ENCODE measurements at places on chromosomes 12 and 14.

DNA sequence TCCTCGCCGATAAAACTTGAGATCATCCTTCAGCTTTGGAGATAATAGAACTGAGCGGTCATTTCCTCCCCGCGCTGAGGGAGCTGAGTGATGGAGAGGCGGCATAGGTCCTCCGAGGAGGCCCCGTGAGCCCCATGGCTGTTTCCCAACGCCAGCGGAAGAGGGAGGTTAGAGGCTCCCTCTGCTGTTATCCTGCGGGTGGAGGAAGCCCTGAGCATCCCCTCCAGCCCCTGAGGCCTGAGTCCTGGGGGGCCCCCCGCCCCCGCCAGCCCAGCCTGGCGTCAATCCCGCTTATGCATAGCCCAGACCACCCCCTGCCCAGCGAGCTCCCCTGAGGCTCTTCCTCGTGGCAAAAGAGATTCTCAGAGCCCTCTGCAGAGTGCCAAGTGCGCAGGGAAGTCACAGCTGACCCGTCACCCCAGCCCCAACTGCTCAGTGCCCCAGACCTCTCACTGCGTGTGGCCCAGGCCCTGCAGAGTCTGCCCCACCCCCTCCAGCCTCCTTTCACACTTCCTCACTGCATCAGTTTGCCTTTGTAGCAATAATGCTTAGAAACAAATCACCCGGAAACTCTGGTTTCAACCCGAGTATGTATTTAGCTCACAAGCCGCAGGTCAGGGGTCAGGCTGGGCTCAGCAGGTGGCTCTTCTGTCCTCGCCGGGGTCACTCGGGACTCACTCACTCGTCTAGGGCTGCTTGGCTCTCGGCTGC lies 44.7 kb upstream of the GALNT9 start:
- no peak for DNase-seq

DNA sequence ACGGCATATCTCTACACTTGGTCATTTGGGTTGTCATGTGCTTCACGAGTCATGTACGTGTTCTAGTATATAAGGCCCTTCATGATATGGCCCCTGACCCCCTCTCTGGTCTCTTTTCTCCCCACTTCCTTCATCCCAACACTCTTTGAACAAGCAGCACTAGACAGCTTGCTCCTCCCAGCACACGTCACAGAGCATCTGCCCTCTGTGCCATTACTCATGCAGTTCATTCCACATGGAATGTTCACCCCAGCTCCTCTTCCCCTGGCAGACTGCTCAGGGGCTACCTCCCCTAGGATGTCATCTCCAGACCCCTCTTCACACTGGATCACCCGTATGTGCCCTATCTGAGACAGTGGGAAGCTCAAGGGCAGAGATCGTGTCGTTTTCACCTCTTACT lies 14.1 kb upstream of the LRP1-AS start:
- no peak for DNase-seq

DNA sequence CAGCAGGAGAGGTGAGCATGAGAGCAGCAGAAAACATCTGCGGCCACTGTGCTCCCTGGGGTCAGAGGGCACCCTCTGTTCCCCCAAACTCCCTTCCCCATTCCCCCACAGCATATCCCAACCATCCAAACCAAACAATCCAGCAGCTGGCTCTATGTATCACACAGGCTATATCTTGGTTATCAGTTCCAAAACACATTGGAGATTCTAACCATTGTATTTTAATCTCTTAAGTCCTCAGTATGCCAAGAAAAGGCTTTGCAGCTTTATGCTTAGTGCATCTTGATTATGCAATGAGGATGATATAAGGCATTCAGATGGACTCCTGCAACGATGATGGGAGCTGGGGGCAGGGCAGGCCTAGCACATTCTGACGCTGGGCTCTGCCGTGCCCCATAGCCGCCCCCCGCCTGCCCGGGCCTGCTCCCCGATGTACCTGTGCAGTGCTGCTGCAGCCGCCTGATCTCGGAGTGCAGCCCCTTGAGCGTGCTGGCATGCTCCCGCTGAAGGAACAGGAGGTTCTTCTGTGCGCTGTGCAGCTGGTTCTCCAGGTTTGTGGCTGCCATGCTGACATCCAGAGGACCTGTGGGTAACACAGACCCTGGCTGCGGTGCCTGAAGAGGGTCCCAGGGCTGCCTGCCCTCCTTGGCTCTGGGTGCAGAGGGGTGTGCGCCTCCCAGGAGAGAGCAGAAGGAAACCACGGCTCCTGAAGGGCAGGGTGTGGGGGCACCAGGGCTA lies 29.6 kb downstream of the CCDC92 start:
- no peak for DNase-seq

- no peak for DNase-seq
Observed at GRCh38 chr14:97066068-97066899, 269.1 kb downstream of the VRK1 start.

DNA sequence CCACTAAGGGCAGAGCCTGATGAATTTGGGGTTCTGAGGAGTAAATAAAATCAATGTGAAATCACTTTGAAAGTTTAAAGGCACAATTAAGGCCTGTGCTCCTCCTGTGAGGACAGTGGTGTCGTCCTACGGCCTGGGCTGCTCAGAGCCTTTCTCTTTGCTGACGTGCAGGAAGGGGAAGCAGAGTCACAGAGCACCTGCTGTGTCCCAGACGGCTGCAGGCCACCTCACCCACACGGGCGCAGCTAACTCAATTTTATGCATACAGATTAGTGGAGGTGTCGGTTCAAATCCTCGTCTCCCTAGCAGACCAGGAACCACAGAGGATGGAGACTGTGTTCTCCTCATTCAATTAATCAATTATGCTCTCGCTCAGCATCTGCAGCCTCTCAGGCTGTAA lies 11.4 kb upstream of the DLK1 start:
- no peak for DNase-seq

DNA sequence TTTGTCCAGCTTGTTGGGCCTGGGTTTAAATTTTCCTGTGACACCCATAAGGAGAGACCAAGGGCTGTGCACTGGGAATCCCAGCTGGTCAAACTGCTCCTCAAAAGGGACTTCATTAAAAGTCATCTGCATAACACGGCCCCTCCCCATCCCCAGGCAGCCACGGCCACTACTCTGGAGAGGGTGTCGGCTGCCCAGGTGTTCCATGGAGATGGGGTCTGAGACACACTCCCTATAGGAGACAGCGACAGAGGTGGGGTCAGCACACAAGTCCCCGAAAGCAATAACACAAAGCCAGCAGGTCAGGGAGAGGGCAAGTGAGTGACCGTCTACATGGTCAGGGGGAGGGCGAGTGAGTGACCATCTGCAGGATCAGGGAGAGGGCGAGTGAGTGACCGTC lies 75.6 kb upstream of the BCL11B start:
- DNase-seq = no peak

GRCh38 chr12:42794806-42795205 lies 205.3 kb upstream of the PRICKLE1 start:
- no peak for DNase-seq
